Activated T-cell treated with anti-CD3 and anti-CD28 coated beads, Interleukin-2, amount 50 U/mL, for 48 hours (primary cell): ENCODE measurements at places on chromosomes 3 and 15.

DNA sequence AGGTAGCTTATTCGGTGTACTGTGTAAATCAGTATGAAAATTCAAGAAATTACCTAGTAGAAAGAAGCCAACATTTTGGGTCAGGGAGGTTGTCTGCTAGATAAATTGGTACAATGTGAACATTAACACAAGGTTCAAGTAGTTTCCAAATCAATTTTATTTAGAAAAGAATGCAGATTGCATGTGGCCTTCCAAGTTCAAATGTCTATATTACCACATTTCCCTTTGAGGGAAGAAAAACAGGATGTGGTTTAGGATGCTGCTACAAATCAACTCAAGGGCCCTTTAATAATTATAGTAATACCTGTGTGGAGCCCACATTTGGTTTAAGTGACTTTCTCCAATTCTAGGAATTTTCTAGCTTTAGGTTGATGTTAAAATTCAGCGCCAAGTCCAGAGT is 57.5 kb downstream of the CADPS start:
- DNase-seq: no peak

- DNase-seq: no peak
Observed at GRCh38 chr3:42739401-42740158, 33.5 kb downstream of the CCDC13 start.

DNA sequence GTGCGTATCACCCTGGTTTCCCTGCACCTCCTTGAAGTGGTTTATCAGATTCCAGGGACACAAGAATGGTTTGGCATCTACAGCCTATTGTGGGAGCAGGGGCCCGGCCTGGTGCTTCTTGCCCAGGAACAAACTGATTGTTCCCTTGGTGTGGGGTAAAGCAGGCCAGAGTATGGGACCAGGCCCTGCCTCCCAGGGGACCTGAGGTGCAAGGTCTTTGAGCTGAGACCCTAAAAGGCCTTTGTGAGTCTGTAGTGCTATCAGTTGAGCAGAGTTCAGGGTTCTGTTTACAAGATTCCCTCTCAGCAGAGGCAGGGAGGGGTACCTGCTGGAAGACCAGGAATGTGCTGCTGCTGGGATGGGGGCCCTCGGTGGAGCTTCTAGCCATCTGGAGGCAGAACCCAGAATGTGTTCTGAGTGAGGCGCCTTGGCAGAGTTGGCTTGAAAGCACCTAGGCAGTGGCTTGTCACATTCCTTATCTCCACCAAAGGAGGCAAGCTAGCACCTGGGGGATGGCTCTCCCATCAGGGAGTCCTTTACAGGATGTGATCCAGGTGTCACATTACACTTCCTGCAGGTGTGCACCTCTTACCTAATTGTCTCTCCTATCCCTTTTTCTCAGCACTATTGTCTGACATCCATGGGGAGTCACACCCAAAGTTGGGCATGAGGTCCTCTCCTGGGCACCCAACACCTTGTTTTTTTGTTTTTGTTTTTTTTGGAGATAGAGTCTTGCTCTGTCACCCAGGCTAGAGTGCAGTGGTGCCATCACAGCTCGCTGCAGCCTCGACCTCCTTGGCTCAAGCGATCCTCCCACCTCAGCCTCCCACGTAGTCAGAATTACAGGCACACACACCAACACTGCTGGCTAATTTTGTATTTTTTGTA is 13.1 kb downstream of the FLNB start:
- DNase-seq: no peak

- DNase-seq: no peak
Observed at GRCh38 chr3:54999159-54999558, 71.3 kb upstream of the LRTM1 start.

DNA sequence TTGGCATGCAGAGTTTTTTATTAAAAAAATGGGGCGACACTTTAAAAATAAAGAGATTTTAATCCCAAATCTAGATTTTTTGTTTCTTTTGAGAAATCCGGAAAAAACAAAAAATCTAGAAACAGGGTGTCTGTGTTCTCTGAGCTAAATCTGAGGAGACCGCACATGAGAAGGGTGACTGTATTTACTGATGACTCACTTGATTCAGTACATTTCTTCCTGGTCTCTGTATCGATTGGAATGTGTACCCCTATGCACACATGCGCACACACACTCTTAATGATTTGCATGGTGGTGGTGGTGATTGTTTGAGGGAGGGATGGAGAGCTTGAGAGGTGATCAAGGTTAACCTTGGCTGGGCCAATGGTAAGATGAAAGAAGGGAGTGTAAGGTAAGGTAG is 443.1 kb upstream of the THRB start:
- DNase-seq: no peak

DNA sequence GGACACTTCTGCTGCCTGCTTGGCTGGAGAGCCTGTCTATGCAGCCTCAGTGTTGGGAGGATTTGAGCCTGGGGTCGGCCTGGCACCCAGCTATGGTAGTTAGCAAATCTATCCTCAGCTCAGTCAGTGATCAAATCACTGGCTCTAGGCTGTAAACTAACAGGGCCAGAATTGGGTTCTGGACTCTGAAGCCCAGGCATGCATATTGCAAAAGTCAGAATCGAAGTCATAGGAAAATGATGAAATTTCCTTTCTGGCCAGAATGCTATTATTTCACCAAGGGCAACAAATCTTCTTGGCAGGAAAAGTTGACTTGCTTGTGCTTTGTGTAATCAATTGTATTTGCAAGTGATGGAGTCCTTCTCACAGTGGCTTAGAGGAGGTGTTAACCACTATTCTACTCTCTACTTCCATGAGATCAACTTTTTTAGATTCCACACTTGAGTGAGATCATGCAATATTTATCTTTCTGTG is 482.6 kb upstream of the TPRG1 start:
- DNase-seq: no peak

DNA sequence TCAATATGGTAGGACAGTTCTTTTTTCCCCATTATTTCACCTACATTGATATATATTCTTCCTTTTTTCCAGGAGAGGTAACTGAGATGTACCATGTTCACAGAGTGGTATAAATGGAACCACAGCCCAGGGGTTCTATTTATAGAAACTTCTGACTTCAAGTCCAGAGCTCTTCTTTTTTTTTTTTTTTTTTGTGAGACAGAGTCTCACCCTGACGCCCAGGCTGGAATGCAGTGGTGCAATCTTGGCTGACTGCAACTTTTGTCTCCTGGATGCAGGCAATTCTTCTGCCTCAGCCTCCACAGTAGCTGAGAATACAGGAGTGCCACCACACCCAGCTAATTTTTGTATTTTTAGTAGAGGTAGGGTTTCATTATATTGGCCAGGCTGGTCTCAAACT is 267.1 kb upstream of the TPRG1 start:
- no peak for DNase-seq

- DNase-seq: no peak
Observed at GRCh38 chr3:177473184-177473583, 275.9 kb upstream of the TBL1XR1 start.

DNA sequence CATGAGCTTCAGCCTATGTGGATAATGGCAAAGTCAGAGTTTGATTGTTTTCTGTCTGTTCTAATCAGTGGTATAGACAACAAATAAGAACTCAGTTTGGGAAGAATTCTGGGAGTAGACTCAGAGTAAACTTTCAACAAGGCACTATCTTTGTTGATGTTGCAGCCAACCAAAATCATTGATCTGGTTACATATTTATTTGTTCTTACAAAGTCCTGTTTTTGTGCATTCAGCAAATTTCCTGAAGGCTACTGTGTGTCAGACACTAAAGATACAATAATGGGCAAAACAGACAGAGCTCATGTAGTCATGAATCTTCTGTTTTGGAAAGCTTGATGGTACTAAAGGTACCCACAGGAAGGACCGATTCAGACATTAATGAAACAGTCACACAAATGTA is 55.0 kb downstream of the GRM7 start:
- no peak for DNase-seq

- no peak for DNase-seq
Observed at GRCh38 chr15:20295238-20295811, 246.3 kb downstream of the GOLGA6L6 start.

GRCh38 chr3:78004571-78004970 is 964.7 kb downstream of the ROBO2 start:
- no peak for DNase-seq

DNA sequence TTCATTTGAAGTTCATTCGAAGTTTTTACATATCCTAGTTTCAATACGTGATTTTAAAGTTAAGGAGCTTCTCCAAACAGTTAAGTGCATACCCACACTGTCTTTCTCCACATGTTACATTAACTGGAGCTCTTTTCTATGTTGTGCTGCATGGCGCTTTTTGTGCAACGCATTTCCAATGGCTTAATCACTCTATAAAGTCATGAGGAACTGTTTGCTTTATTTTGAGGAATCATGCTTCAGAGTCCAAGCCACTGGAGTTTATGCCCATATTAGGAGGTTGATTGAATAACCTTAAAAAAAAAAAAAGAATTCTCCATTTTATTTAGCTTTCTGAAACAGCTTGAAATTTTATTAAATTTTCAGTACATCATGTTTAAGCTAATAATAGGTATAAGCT is 109.4 kb upstream of the MBNL1 start:
- no peak for DNase-seq

- no peak for DNase-seq
Observed at GRCh38 chr3:119013951-119014350, 20.7 kb downstream of the IGSF11 start.

GRCh38 chr15:48089702-48090101 is 31.1 kb upstream of the SLC24A5 start:
- no peak for DNase-seq

GRCh38 chr15:89469426-89470096 is 26.8 kb downstream of the RHCG start:
- DNase-seq: no peak
